ENCODE measurements at places on chromosomes 7 and 10. TPM values are rescaled to one million over a fixed set of nuclear protein-coding genes. Genes with fewer than 3 reads are reported as not detected.

DNA sequence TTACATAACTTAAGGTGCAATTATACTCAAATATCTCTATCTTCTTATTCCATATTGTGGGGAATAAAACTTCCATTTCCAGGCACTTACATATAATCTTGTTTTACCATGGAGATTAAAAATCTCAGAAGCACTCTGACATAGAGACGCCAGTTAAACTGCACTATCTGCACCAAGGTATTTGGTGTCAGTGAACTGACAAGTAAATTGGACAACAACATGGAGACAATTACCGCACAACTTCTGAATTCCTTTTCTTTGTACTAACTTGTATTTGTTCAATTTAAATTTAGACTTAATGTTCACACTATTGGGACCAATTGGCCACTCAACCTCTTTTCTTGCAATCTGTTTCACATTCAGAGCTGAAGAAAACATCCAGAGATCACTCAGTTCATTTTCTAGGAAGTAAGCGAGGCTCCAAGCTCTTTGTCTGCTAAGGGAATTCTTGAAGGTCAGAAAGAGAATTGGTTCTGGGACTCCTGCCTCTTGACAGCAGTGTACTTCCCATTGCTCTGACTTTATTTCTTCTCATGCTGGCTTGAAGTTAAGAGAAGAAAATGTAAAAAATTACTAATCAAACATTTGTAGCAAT lies 184.7 kb downstream of the CHCHD3 start:
- DNase-seq: no peak

DNA sequence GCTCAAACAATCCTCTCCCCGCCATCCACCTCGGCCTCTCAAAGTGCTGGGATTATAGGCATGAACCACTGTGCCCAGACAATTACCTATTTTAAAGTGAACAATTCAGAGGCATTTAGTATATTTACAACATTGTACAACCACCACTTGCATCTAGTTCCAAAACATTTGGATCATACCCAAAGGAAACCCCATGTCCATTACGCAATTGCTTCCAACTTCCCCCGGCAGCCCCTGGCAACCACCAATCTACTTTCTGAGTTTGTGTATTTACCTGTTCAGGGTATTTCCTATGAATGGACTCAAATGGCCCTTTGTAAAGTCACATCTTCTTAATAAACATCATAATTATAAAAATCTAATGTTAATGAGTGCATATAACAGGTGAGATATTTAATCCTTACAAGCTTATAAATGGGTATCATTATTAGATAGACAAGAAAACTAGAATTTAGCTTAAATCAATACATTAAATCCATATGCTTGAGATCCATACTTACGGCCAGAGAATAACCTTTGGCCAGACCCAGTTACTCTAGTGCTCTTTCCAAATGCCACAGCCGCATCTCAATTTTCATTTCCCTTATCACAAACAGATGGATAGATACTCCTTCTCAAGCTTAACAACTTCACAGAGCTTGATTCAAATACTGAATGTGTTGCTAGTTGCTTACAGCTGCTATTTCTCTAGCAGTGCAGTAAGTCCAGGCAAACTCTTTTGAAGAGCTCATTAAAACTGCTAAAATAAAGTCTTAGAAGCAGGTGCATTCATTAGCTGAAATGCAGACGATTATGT lies 133.4 kb upstream of the MKLN1 start:
- no peak for DNase-seq

GRCh38 chr10:30510184-30510931 lies 76.4 kb downstream of the MAP3K8 start:
- DNase-seq: no peak

DNA sequence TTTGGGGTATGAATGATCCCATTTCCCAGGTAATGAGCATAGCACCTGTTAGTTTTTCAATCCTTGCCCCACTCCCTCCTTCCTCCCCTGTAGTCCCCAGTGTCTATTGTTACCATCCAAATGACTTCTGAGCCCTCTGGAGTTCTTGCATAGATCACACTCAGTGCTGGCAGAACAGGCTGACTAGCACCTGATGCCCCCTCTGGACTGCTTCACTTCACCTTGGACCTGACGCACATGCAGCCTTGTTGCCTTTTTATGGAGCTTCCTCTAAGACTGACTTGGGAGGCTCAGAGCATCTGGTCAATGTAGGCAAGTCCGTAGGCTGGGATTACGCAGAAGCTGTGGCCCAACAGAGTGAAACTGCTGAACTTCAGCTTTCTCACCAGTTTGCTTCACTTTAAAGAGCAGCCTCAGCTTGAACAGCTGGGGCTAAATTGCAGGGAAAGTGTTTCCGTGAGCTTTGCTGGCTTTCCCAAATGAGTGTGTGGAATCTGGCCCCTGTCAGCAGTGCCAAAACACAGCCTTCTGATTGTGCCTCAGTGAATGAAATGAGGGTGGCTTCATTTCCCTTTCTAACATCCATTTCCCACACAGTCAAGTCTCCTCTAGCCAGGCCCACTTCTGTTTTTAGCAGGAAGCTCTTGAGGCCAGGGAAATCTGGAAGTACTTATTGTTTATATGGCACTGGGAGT lies 48.5 kb downstream of the NXPH1 start:
- DNase-seq: no peak

DNA sequence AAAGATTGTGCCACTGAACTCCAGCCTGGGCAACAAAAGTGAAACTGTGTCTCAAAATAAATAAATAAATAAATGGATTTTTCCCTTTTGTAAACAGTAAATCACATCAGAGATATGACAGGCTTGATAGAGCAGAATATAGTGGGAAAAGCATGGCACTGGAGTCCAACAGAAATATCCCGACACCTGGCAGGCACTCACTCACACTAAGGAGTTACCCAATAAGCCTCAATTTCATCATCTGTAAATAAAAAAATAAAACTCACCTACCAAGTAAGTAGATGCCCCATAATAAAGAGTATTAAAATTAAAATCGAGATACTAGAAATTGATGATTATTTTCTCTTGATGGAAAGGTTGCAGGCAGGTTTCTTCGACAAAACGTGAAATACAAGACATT lies 1.7 kb downstream of the ATE1 start:
- DNase-seq: no peak

The CYP26C1 gene
- not detected for total RNA-seq

GRCh38 chr10:44619521-44619920 lies 234.6 kb upstream of the CXCL12 start:
- DNase-seq: no peak

DNA sequence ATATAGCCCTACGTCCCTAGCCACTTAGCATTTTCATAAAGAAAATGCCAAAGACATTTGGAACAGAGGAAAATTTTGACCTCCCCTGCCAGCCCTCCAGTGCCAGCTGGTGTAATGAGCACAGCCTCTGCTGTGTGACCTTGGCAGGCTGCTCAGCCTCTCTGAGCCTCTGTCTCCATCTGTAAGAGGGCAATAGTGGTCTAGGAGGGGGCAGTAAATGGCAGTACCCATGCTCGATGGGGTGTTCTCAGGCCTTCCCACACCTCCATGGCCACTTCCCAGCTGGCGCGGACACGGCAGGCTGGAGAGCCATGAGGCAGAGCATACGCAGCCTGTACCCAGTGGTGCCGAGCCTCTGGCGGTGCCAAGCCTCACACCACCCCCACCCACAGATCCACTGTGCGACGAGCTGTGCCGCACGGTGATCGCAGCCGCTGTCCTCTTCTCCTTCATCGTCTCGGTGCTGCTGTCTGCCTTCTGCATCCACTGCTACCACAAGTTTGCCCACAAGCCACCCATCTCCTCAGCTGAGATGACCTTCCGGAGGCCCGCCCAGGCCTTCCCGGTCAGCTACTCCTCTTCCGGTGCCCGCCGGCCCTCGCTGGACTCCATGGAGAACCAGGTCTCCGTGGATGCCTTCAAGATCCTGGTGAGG lies 24.0 kb upstream of the CSGALNACT2 start:
- peak; percentile 71 for DNase-seq
